Cardiac muscle cell (in vitro differentiated cells and primary cell): ENCODE measurements at places on chromosomes 2 and 18. TPM values are rescaled to one million over a fixed set of nuclear protein-coding genes. Genes with fewer than 3 reads are reported as not detected.

GRCh38 chr2:172551271-172551670, 4.6 kb upstream of the PDK1 start:
- DNase-seq = peak; percentile 76

DNA sequence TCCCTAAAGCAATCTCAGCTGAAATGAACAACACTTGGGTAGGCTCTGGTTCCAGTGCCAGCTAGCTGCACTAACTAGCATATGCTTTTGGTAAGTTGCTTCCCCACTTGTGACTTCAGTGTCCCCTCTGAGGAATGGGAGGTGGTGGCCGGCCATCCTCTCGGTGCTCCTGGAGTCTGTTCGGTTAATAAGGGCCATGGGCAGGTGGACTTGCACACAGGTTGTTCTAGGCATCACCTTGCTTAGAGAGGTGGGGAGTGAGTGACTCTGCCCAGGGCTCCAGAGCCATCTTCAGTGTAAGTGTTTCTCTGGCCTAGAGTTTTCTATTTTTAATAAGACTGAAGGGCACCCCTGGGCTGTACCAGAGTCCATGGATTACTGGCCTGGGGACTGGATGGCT, 18.8 kb upstream of the TAF1B start:
- DNase-seq = no peak

GRCh38 chr2:21420553-21421335, 297.0 kb downstream of the TDRD15 start:
- no peak for DNase-seq

DNA sequence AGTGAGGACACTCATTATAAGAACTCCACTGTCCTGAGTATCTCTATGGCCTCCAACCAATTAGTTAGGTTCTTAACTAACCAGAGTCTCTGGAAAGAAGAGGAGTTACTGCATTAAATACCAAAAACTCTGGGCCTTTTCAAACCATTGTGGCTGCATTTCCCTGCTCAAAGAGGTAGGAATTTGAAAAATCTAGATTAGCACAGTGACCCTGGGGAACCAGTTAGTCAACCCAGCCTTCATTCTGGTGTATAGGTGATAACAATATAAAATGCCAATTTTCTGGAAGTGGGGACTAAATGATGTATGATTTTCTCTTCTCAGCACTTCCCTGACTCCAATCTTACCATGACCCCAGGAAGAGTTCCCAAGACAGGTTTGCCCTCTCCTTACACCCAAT, 287.8 kb upstream of the SETBP1 start:
- no peak for DNase-seq

The AOX1 gene
- total RNA-seq = 0.11 TPM in 1 of 2 replicates, not detected in the other

- no peak for DNase-seq
Observed at GRCh38 chr2:36352701-36353100, 2.9 kb upstream of the CRIM1 start.

DNA sequence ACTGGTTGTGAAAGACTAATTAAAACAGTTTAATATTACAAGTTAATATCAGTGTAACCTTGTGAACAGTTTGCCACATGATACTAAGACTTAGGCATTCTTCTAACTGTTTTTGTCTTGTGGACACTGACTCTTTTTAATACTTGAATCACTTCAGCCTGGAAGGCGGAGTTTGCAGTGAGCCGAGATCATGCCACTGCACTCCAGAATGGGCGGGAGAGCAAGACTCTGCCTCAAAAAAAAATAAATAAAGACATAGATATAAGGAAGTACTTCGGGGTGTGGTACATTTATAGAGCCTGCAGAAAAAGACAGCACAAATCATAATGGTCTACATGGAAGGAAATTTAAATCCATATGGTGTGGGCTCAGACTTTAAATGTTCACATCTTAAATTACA, 300.4 kb upstream of the NETO1 start:
- no peak for DNase-seq

The HOXD3 gene
- total RNA-seq = 0.12 TPM in 1 of 2 replicates, not detected in the other

GRCh38 chr2:55111230-55111569, 60.9 kb upstream of the RTN4 start:
- no peak for DNase-seq

GRCh38 chr2:167212014-167212648, 323.9 kb downstream of the XIRP2 start:
- DNase-seq = peak; percentile 66

The CFAP65 gene
- total RNA-seq = 0.07 and 2.2 TPM in 2 replicates

DNA sequence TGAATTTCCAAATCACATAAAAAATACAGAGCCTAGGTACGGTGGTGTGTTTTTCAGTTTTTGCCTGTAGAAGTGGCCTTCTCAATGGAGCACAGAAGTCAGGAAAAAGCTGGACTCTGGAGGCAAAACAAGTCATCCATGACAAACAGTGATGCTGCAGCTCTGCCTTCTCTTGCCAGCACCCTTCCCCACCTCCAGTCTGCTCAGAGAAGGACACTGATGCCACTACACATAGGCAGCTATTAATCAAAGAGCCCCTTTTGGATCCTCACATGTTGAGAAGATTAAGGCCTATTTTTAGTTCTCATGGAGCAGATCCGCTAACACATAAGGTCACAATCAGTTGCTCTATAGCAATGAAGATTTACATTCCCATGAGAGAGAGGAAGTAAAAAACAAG, 181.6 kb upstream of the GALNT5 start:
- DNase-seq = no peak

GRCh38 chr2:2941205-2941604, 436.4 kb downstream of the EIPR1 start:
- DNase-seq = no peak

The NEB gene
- 1.2 and 2.4 TPM in 2 replicates for total RNA-seq

The TTN gene
- total RNA-seq = 473 and 1,214 TPM in 2 replicates
